ENCODE measurements at places on chromosomes 4 and X.

GRCh38 chr4:145351922-145352321 is 129.7 kb upstream of the SMAD1 start:
- no peak for DNase-seq

GRCh38 chr4:184892999-184893398 is 67.2 kb upstream of the ACSL1 start:
- no peak for DNase-seq

DNA sequence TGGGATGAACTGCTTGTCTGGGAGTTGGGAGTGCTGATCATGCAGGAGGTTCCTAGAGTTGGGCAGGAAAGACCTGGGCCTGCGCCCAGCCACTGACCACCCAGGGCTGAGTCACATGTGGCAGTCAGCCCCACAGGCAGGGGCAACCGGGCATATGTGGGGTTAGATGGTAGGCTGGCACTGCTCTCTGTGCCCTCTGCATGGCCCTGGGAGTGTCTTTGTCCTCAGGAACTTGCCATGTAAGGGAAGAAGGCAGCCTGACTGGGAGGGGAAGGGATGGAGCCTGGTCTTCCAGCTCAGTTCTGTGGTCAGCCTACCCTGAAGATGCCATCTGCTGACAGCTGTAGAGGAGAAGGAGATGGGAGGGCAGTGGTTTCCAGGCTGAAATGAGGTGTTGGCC is 70.2 kb upstream of the EFNB1 start:
- no peak for DNase-seq

- no peak for DNase-seq
Measured at GRCh38 chr4:2269206-2269531, 7.3 kb upstream of the MXD4 start.

DNA sequence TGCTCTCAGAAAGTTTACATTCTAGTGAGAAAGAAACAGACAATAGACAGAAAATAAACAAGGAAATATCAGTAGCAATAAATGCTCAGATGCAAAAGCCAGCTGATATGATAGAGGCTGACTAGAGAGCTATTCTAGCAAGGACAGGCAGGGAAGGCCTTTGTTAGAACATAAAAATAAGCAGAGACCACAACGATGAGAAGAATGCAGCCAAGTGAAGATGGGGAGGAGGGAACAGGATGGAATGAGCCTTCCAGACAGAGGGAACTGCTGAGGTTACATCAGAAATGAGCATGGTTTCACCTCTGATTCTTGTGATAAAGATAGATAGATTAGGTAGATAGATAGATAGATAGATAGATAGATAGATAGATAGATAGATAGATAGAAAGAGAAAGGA is 7.6 kb upstream of the SOWAHB start:
- no peak for DNase-seq

GRCh38 chr4:6172093-6172926 is 28.0 kb downstream of the JAKMIP1 start:
- DNase-seq = no peak

DNA sequence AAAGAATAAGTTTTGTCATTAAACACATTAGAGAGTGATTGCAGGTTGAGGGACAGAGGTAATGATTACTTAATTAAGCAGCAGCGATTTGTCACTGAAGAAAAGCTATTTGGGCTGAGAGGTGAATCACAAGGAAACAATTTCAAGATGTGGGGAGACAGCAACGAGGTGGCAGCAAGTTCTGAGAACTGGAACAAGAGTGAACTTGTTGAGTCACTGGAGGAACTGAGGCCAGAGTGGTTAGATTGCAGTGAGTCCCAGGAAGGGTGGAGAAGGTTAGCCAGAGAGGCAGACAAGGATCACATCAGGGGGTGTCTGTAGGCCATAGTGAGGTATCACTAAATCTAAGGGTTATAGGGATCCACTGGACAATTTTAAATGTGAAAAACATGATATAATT is 57.9 kb upstream of the TMPRSS11A start:
- DNase-seq = no peak

DNA sequence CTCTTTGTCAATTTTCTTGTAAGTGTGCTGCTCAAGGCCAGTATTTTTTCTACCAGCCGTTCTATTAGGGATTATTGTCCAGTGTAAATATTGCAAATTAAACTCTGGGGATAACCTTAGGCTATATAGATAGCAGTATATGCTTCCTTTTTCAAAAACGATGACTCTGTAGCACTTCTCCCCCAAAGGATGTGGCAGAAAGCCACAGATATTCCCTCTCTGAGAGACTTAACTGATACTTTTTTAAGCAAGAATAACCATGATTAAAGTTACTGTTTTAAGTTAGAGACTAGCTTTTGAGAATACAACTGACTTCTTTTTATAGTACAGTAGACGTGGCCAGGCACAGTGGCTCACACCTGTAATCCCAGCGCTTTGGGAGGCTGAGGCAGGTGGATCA is 130.0 kb downstream of the FHIP1A start:
- DNase-seq = no peak

GRCh38 chr4:7359400-7360062 is 75.2 kb downstream of the PSAPL1 start:
- peak; percentile 83 for DNase-seq

DNA sequence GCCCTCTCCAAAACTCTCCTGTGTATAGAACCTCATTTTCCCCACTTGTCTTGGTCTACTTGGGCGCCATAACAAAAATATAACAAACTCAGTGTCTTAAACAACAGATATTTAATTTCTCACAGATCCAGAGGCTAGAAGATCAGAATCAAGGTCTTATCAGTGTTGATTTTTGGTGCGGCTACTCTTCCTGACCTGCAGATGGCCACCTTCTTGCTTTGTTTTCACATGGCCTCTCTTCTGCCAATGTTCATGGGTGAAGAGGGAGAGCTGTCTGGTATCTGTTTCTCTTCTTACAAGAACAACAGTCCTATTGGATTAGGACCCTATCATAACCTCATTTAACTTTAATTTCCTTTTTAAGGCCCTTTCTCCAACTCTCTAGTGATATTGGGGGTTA is 177.3 kb downstream of the PABPC4L start:
- DNase-seq = no peak

DNA sequence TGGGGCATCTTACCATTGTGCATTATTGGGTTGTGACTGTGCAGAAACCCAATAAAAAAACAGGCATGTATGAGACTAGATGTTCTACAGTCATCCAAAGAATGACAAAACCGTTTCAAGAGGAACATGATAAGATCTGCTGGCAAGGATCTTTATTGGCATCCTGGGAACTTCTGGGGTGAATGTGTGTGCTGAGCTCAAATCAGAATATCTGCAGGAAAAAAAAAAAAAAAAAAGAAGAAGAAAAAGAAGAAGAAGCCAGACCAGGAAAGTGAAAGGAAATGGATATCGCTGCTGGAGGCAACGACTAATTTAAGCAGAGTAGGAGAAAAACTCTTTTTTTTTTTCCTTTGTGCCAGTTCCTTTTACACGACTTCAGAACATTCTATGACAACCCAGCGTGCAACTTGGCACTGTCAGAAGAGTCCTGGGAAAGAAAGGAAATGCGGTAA is 484.2 kb upstream of the BOD1L1 start:
- DNase-seq = no peak

DNA sequence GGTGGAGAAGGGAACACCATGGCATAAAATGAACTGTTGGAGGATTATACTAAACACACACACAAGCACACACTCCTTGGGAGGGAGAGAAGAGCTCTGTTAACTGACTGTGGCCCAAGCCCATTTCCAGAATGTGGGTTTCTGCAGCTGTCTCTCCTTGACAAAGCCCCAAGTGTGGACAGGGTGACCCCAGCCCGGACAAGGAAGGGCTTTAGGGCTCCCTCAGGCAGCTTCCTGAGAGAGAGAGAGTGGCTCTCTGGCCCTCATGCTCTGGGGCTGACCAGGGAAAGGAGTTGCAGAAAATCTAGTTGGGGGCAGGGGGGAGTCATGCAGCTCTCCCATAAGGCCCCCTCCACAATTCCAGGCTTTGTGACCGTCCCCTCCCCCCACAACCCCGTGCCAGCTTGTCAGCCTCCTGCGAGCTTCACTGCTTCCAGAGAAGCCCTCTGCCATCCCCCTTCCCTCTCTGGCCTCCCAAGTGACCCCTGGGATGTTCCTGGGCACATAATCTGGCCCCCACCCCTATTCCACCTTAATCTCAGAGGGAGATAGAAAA is 590 bp downstream of the ARHGEF9 start:
- no peak for DNase-seq

DNA sequence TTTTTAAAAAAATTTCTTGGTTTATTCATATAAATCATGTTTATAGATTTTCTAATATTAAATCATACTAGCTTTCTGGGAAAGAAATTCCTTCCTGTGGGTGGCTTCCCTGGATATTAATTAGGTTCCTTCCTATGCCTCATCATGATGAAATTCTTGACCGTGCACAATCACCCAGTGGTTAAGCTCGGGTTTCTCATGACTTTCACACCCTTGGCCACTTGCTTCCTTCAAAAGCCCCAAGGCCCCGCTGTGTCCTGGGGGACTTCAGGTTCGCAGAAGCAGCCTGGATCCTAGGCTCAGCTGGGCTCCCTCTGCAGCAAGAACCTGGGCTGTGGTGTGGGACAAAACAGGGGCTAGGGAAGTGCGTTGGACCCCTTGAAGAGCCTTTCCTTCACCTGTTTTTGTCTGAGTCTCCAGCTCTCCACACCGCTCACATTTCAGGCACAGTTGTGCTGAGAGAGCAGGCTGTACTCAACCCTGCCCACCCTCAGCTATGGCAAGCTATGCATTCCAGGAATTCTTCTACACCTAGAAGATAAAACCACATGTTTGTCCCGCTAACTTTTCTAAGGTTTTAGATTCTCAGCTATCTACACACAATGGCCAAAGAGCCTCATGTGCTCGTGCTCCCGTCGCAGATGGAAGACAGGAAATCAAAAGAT is 48.9 kb upstream of the TMSB15B start:
- no peak for DNase-seq

DNA sequence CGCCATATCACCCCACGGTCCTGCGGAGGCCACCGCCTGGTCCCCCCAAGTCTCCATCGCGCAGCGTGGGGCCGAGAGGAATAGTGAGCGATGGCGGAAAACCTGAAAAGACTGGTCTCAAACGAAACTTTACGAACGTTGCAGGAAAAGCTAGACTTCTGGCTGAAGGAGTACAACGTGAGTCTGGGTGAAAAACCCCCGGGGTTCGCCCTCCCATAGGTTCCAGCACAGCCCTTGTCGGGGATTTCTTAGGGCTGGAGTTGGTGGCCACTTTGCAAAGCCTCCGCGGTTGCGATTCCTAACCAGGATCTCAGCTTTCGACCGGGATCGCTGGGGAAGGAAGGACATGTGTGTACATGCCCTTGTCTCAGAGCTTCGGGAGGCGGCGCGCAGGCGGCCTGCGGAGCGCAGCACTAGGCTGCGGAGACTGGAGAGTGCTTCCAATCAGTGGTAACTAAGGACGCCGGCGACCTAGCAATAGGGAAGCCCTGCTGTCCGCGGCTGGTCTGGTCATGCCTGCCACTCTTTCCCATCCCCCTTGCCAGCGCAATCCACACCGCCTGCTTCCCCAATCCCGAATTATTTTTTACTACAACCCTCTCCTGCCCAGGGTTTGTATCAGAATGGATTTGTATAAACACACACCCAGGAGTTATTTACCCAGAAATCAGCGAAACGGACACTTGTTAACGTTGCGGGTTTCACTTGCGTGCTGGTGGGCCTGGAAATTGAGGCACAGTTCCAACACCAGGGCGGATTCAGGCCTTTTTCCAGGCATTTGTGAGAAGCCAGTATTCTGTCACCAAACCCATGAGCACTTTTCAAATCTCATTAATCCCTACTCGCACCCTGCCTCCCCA is 741 bp downstream of the SPATA18 start:
- DNase-seq = peak; percentile 88

- DNase-seq = no peak
Measured at GRCh38 chr4:111879539-111879938, 265.7 kb upstream of the FAM241A start.

All from DMS153 (cell line).